ENCODE measurements at places on chromosomes 13 and 19. TPM values are rescaled to one million over a fixed set of nuclear protein-coding genes. Genes with fewer than 3 reads are reported as not detected.
A peak's percentile ranks its signal among the peaks of the same experiment; 100 is the strongest.

GRCh38 chr19:42461700-42462324 is 19.1 kb upstream of the CXCL17 start:
- no peak for DNase-seq

DNA sequence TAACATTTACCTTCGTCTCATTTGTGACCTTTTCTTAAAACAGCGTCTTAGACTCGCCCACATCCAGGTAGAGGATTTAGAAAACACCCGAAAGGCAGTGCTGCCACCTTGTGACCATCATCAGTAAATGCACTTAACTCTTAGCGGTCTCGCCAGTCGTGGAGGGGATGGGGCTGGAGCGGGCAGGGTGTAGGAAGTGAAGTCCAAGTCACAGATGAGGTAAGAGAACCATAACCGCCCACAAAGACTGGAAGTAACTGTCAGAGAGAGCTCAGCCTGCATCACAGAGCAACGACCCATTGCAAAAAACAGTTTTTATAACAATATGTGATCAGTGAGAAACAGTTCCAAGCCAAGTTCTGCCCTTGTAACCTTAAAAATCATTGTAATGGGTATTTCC is 10.7 kb upstream of the CEACAM3 start:
- peak; percentile 36 for DNase-seq

- DNase-seq = no peak
These were observed 25.4 kb downstream of the PCDH9 start for GRCh38 chr13:67204764-67205163.

DNA sequence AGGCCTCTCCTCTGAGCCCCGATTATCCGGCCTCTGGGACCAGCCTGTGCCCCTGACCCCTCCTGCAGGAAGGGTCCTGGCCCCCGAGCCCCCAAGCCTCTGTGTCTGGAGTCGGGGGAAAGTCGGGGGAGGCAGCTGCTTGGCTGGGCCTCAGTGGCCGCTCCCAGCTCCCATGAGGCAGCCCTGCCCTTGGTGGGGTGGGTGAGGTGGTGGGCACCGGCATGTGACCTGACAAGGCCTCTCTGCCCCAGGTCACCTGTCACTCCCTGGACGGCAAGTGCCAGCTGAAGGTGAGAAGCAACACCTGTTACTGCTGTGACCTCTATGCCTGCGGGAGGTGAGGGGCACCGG is 41.5 kb downstream of the TMEM255B start:
- DNase-seq = no peak

DNA sequence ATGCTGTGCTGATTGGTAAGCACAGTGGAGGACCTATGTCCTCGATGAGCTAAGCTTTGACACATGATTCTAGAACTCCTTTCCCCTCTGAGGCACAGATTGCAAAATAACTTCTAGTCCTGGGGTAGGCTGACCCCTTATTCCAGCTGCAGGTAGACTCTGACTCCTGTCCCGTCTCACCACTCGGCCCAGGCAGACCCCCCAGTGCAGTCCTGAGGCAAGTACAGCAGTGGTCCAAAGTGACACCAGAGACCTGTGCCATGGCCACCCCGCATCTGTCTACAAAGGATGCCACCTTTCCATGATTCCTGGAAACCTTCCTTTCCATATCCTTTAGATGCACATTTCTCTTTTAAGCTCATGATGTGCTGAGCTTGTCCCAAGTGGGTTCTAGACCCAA is 482.5 kb downstream of the ZNF536 start:
- DNase-seq = no peak

DNA sequence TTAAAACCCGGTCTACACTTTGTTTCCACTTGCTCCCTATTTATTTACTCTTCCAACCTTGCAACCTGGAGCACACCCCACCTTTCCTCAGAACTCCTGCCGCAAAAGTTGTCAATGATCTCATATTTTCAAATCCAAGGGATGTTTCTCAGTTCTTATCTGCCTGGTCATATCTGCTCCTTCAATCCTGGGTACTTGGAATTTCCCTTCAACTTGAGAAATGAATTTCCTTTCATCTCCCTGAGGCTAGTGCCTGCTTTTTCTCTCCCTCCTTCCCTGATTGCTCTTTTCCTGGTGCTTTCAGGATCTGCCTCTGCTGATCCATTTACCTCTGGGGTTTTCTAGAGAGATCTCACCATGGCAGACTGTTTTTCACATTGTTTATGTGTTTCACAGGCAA is 154.8 kb upstream of the IRS2 start:
- DNase-seq = no peak

GRCh38 chr13:74280795-74281490 is 146.7 kb upstream of the KLF12 start:
- no peak for DNase-seq

ZNF66 gene
- total RNA-seq = 2.5 TPM

VSTM2B gene
- not detected for total RNA-seq

ZNF700 gene
- total RNA-seq = 4.6 TPM

ZMYM2 gene
- total RNA-seq = 29.8 TPM

OVOL3 gene
- total RNA-seq = not detected

ZNF541 gene
- not detected for total RNA-seq

ZNF177 gene
- total RNA-seq = 2.2 TPM

Measured in glomerular endothelial cell (primary cell).